ENCODE measurements at places on chromosomes 16 and 17.

DNA sequence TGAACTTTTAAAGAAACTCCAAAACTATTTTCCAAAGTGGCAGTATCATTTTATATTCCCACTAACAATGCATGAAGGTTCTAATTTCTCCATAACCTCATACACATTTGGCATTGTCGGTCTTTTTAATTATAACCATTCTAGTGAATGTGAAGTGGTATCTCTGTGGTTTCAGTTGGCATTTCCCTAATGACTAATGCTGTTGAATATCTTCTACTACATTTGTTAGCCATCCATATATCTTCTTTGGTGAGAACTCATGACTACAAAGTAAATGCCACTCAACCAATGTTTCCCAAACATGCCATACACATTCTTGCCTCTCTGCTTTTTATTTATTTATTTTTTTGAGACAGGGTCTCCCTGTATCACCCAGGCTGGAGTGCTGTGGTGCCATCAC, 31.7 kb upstream of the TAOK1 start:
- no peak for DNase-seq

- no peak for DNase-seq
Observed at GRCh38 chr16:73717266-73717974, 579.2 kb upstream of the PSMD7 start.

GRCh38 chr16:87929986-87930385, 6.3 kb downstream of the CA5A start:
- DNase-seq, result no peak

DNA sequence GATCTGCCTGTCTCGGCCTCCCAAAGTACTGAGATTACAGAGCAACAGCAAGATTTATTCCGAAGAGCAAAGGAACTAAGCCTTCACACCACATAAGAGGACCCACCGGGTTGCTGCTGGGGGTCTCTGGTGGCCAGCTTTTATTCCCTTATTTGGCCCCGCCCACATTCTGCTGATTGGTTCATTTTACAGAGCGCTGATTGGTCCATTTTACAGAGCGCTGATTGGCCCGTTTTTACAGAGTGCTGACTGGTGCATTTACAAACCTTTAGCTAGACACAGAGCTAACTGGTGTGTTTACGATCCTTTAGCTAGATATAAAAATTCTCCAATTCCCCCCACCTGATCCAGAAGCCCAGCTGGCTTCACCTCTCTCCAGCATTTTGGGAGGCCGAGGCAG, 26.3 kb downstream of the COPRS start:
- no peak for DNase-seq

- no peak for DNase-seq
Observed at GRCh38 chr17:78537217-78537860, 39.9 kb downstream of the DNAH17 start.

DNA sequence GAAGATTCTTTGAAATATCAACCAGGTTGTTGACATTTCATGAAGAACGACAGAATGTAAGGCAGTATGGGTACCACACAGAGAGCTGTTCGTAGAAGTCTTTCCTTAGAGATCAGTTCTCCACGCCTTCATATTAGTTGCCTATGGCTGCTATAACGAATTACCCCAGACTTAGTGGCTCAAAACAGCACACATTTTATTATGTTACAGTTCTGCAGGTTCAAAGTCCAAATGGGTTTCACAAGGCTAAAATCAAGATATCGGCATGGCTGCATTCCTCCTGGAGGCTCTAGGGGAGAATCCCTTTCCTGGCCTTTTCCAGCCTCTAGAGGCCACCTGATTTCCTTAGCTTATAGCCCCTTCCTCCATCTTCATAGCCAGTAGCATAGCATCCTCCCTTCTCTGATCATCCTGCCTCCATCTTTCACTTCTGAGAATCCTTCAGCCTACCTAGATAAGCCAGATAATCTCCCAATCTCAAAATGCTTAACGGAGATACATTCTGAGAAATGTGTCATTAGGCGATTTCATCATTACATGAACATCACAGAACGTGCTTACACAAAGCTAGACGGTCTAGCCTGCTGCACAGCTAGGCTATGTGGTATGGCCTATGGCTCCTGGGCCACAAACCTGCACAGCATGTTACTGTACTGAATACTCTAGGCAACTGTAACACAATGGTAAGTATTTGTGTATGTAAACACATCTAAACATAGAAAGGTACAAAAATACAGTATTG, 26.0 kb downstream of the ERCC4 start:
- DNase-seq, result no peak

DNA sequence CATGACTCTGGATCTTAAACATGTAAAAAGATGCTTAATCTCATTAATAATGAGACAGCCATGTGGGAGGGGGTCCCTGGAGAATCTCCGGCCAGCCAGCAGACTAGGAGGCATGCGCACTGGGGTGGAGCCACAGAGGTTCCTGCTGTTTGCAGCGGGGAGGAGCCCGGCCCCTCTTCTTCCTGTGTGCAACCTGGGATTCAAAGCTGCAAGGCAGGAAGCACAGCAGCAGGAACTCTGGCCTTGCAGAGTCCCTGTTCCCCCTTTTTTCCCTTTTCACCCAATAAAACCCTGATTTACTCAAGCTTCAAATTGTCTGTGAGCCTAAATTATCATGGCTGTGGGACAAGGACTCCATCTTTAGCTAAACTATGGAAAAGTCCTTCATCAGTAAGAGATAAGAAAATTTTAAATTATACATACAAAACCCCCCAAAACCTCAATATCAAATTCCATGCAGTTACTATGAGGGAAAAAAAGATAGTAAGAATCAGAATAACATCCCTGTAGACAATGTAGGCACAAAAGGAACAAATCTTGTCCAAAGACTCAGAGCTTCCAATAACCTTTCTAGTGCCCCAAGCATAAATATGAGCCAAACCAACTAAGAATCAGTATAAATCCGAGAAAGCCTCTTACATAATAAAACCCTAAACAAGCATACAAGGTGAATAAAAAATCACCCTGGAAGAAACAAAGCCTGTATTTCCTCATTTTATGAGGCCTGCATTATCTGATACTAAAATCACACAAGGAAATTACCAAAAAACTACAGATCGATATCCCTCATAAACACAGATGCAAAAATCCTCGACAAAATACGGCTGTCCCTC, 12.1 kb downstream of the CFDP1 start:
- no peak for DNase-seq

GRCh38 chr17:35521150-35521549, 16.3 kb downstream of the SLFN12L start:
- DNase-seq, result no peak

GRCh38 chr17:82334622-82335394, 1.2 kb upstream of the SECTM1 start:
- no peak for DNase-seq

DNA sequence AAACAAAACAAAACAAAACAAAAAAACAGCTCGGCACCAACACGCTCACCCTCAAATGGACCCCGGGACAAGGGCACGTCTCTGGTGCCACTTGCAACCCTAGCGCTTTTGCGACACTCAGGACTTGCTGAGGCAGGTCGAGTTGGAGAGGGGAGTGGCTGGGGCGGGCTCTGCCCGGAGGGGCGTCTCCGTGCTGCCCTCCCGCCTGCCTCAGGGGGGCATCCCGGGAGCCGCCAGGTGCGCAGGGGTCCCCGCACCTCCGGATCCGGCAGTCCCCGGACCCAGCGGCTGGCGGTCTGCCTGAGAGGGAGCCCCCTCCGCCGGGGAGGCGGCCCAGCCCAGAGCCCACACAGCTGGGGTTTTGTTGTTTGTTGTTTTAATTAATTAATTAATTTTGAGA, at the start of gene SLC52A1:
Gene SLC52A1 (minus strand): TSS at position 112 of the 400 bp plus-strand sequence. CDS start 820 bp downstream, outside the sequence.
- no peak for DNase-seq

DNA sequence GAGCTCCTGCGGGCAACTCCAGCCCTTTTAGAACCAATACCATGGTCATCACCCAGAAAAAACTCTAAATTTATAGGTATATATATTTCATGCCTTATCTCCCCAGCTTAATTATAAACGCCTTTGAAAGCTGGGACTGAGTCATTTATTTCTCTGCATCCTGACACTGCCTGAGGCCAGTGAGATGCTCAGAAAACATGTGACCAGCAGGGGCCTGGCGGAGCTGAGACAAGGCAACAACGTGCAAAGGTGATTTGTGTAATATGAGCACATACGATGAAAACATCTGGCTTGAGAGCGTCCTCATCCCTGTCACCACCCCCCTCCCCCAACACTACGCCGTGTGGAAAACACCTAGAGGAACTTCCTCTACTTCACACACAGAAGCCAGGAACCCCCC, 22.7 kb downstream of the NXN start:
- DNase-seq, result no peak

GRCh38 chr16:53207810-53208752, 153.3 kb downstream of the CHD9 start:
- DNase-seq, result no peak

DNA sequence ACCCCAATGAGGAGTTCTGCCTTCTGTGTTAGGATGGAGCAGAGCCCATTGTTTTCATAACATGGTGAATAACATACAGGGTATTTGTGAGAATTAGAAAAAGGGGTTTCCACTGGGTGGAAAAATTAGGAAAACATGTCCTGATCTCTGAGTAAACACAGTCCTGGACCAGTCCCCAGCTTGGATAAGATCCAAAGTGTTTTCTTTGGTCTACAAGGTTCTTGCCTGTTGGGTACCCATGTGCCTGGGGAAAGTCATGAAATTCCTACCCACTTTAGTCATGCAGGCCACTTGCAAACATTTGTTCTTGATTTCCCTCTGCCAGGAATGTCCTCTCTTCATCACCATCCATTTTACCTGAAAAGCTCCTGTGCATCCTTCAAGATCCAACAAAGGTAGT, 164.8 kb upstream of the DYNLRB2 start:
- DNase-seq, result no peak
